ENCODE measurements at places on chromosomes 12 and 14.

DNA sequence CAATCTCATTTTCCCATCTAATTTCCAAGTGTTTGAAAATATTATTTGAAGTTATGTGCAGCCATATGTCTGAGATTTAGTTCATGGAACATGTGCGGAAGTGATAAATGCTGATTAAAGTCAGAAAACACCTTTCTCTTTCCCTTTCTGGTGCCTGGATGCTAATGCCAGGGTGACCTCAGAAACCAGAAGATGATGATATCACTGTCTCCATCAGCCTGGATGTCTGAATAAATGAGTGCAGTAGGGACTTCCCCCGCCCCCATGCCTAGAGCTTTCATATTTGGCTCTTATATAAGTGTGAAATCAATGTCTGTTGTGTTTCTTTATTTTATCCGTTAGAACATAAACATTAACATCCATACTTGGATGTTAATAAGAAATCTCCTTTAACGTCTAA lies 261.9 kb upstream of the LRIG3 start:
- DNase-seq, result no peak
- no peaks in the 10 kb centered on the region for H3K4me1 ChIP-seq
- H3K27ac ChIP-seq, result no peak overlapping the region
- no peaks in the 10 kb centered on the region for H3K27me3 ChIP-seq
- no peaks in the 10 kb centered on the region for H3K36me3 ChIP-seq
- H3K4me3 ChIP-seq, result no peak overlapping the region

GRCh38 chr12:88723219-88723618 lies 142.9 kb upstream of the KITLG start:
- H3K27ac ChIP-seq, result no peak overlapping the region
- H3K4me3 ChIP-seq, result no peak overlapping the region
- no peaks in the 10 kb centered on the region for H3K27me3 ChIP-seq

GRCh38 chr12:119686355-119686754 lies 18.4 kb downstream of the PRKAB1 start:
- no peaks in the 10 kb centered on the region for H3K27me3 ChIP-seq
- H3K27ac ChIP-seq, result no peak overlapping the region
- DNase-seq, result no peak
- peaks cover 43% of the 10 kb centered on the region for H3K36me3 ChIP-seq
- peaks cover 41% of the 10 kb centered on the region for H3K4me1 ChIP-seq
- no peak overlapping the region for H3K4me3 ChIP-seq

DNA sequence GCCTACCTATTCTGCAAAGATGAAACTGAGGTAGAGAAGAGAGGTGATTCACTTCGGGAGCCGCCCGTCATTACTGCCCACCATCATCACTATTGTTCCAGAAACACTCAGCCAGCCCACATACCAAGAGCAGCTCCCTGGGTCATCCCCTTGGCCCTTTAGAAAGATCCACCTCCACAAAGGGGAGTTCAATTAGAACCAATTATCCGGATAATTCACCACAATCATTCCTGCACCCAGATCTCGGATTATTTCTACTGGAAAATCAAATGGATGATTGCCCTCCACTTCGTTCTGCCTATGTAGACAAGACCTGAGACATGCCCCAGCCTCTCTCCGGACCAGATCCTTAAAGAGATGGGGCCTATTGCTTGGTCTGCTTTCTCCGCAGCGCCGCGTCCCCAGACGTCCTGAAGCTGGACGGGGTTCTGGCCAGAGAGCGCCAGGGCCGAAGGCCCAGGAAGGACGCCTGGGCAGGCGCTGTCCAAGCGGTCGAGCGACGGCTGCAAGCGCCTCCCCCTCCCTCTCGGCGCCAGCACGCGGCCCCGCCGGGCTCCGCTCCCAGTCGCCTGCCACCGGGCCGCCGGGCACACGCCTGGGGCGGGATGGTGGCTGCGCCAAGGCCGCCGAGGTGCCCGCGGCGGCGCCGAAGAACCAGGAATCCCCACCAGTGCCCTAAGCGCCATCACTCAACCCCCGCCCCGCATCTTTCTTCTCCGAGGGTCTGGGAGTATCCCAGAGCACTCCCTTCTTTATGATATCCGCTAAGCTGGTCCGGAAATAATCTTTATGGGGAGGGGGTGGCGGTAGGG lies 1.3 kb upstream of the ASCL1 start:
- peak overlapping the region; percentile 53 for H3K4me3 ChIP-seq
- no peaks in the 10 kb centered on the region for H3K36me3 ChIP-seq
- H3K27ac ChIP-seq, result no peak overlapping the region
- no peaks in the 10 kb centered on the region for H3K4me1 ChIP-seq
- H3K27me3 ChIP-seq, result peaks cover 84% of the 10 kb centered on the region

- no peak for DNase-seq
- no peaks in the 10 kb centered on the region for H3K27me3 ChIP-seq
- peaks cover 31% of the 10 kb centered on the region for H3K4me1 ChIP-seq
- no peak overlapping the region for H3K4me3 ChIP-seq
- no peaks in the 10 kb centered on the region for H3K36me3 ChIP-seq
- H3K27ac ChIP-seq, result no peak overlapping the region
Observed at GRCh38 chr14:31439561-31439960, 17.7 kb downstream of the DTD2 start.

DNA sequence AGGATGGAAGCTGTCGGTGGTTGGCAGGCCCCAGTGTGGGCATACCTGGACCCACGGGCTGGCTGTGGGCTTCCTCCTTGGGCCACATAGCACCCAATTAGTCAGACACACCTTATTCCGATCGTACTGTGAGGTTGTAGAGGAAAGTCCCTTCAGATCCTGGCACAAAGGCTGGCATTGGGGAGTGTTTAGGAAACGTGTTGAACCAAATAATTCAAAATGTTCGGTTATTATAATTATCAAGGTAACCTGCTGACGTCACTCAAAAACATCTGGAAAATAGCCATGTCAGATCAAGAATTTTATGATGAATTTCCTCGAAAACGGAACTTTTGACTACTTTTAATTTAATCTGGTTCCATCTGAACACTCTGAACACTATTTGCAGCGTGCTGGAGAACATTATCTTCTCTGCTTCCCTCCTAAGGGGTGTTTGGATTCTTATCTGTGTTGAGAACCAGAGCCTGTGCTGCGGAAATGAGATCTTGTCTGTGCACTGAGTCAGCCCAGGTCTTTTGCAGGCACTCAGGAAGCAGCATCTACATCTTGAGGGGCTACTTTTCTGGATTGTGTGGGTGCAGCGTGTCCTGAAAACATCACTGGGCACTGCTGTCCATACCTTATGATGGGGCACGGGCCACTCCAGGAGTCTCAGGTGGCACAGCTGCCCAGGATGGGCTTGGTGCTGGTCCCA lies 100.3 kb downstream of the SLC25A47 start:
- H3K27me3 ChIP-seq, result no peaks in the 10 kb centered on the region
- H3K4me1 ChIP-seq, result no peaks in the 10 kb centered on the region
- no peak overlapping the region for H3K27ac ChIP-seq

- no peak for DNase-seq
- H3K27me3 ChIP-seq, result no peaks in the 10 kb centered on the region
- H3K27ac ChIP-seq, result no peak overlapping the region
- peaks cover 8% of the 10 kb centered on the region for H3K4me1 ChIP-seq
- H3K36me3 ChIP-seq, result peaks cover 6% of the 10 kb centered on the region
- H3K4me3 ChIP-seq, result no peak overlapping the region
Observed at GRCh38 chr12:93733358-93733757, 56.2 kb downstream of the CRADD start.

DNA sequence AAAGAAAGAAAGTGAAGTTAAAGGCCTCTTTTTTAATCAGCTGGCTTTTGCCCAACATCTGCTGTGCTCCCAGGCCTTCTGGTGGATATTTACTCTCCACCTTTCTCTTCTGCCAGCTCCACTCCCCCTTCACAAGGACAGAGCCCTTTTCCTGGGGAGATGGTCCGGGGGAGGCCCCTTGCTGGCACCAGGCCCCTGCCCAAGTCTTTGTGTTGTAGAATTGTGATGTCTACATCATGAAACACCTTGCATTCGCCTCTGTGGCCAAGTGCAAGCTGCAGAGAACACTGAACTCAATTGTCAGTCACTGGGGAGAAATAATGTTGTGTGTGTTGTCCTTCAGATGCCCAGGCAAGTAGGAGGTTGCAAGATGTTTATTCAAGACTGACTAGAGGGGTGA lies 150.3 kb downstream of the DPF3 start:
- no peaks in the 10 kb centered on the region for H3K4me1 ChIP-seq
- no peaks in the 10 kb centered on the region for H3K27me3 ChIP-seq
- DNase-seq, result no peak
- H3K36me3 ChIP-seq, result no peaks in the 10 kb centered on the region

DNA sequence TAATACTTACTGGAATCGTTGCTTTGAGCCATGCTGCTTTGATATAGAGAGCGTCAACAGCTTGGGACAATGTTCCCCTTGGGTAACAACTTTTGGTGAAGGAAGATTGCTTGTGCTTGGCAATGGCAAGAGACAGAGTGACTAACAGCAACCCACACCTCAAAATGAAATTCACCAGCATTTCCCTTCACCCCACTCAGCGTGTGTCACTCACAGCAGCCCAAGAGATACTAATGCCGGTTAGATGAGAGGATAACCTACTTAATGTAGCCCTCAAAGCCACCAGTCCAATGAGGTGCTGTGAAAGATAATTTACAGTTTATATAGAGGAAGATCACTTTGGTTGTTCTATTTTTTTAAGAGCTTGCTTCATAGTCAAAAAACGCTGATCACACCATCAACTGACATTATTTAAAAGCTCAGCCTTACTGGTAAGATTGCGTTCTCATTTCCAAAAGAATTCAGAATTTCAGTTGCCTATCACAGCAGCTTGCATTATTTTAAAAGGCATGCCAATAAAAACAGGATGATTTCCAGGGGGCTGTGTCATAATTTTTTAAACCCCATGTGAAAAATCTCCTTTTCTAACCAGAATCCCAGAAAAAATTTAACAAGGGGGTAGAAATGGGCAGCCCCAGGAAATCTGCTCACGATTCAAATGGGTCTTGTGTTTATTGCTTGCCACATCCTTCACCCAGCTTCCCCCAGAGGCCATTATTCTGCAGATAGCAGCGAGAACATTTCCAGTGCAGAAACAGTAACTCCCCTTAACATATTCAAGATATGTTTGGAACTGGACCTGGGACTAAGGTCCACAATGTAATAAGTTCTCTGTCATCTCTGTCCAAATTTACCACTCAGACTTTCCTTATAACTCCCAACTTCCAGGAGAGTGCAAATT lies at the start of gene IL26:
TSS of gene IL26 (minus strand) at position 235 of the 901 bp plus-strand sequence. CDS start at position 181, 54 bp downstream.
- DNase-seq, result no peak
- H3K27me3 ChIP-seq, result no peaks in the 10 kb centered on the region
- H3K36me3 ChIP-seq, result no peaks in the 10 kb centered on the region

DNA sequence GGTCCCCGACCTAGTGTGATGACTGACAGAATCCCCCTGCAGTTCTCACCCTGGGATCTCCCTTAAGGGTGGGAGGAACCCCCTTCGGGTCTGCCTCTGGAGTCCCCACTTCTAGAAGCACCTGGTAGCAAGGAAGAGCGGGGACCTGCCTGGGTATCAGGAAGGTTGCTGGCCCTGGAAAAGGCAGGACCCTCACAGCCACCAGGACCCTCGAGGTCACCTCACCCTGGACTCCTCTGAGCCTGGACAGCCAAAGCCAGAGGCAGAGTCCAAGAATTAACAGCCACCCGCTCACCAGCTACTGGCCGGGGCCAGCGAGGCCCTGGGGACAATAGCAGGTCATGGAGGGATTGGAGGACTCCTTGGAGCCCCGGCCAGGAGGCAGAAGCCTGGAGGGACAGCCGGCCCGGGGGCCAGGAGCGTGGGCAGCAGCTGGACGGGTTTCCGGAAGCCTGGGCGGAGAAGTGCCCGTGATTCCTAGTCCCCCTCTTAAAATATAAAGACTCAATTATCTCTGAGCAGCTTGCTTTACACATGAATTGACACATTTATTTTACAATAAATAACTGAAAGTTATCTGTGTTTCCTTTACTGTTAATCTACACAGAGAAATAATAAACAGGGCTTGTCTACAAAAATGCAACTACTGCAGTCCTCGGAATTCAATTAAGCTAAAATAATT lies 17.5 kb downstream of the BCL11B start:
- no peaks in the 10 kb centered on the region for H3K27me3 ChIP-seq
- H3K4me3 ChIP-seq, result no peak overlapping the region
- DNase-seq, result no peak

DNA sequence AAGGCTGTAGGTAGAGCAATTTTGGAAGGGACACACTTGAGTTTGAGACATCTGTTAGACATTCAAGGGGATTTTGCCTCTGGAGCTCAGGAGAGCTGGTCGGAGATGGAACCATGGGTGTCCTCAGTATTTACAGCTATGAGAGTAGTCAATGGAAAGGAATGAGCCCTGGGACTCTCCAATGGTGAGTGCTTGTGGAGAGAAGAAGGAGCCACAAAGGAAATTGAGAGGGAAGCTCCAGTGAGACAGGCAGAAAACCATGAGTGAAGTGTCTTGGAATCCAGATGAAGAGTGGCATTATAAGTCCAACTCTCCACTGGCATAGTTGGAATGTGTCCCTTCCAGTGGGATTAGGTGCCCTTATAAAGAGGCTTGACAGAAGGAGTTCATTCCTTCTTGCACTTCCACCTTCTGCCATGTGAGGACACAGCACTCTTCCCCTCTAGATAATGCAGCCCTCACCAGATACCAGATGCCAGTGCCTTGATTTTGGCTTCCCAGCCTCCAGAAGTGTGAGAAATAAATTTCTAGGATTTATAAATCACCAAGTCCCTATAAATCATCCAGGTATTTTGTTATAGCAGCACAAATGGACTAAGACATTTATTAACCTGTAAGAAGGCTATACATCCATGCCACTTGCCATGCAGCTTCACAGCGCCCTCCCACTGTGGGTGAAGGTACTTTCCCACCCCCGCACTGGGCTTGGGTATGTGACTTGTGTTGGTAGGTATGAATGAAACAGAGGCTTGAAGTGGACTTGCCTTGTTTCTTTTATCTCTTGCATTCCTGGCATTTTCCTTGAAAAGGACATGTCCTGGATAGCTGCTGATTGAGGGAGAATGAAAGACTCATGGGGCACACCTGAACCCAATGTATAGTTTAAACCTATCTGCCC lies 27.3 kb downstream of the LLPH start:
- DNase-seq, result no peak
- peaks cover 7% of the 10 kb centered on the region for H3K4me1 ChIP-seq
- no peaks in the 10 kb centered on the region for H3K27me3 ChIP-seq
- H3K27ac ChIP-seq, result no peak overlapping the region

DNA sequence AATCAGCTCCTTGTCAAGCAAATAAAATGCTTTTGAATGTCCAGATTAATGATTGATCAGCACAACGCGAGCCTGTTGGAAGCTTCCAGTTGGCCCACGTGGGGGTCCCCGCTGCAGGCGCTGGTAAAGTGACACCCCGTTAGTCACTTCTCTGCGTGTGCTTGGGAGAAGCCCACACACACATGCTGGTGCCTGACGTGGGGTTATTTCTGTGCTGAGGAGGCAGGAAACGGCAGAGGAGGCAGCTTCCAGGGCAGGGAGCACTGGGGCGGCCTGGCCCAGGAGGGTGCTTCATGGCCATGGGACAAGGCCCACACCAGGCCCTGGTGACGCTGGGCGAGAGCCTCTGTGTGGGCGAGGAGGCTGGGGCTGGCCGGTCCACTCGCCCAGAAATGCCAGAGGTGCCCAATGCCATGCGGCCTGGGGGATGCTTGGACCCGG lies 101.5 kb downstream of the KIF26A start:
- no peaks in the 10 kb centered on the region for H3K4me1 ChIP-seq
- H3K27me3 ChIP-seq, result no peaks in the 10 kb centered on the region
- H3K4me3 ChIP-seq, result no peak overlapping the region
